ENCODE measurements at places on chromosomes 4 and X.

DNA sequence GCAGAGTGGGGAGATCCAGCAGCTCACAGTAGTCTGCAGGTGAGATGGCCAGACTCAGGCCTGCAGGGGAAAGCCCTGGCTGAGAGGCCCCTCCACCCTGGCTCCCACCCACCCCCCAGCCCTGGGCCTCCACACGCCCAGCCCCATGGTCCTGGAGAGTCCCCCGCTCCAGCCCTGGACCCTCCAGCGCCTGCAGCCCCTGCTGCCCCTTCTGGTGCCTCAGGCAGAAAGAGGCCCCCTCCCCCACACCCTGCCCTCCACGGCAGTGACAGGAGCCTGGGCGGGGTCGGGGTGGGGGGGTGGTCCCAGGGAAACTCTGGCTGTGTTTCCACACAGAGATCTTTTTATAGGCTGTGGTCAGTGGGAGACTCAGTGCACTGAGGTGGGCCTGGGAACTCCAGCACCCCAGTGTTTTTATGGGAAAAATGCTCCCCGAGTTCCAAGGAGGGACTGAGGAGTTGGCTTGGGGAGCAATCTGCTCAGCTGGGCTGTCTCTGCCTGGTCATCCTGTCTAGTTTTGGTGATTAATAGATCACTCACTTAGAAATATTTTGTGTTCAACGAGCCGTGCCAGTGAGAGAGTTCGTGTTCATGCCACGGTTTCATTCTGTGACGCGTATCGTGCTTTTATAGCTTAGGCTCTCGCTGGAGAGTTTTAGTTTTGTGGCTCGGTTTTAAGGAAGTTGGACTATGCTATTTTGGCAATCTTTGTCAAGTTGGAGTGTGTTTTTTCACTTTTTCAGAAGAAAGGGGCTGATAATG lies 53.1 kb upstream of the HGFAC start:
- no peak for DNase-seq

DNA sequence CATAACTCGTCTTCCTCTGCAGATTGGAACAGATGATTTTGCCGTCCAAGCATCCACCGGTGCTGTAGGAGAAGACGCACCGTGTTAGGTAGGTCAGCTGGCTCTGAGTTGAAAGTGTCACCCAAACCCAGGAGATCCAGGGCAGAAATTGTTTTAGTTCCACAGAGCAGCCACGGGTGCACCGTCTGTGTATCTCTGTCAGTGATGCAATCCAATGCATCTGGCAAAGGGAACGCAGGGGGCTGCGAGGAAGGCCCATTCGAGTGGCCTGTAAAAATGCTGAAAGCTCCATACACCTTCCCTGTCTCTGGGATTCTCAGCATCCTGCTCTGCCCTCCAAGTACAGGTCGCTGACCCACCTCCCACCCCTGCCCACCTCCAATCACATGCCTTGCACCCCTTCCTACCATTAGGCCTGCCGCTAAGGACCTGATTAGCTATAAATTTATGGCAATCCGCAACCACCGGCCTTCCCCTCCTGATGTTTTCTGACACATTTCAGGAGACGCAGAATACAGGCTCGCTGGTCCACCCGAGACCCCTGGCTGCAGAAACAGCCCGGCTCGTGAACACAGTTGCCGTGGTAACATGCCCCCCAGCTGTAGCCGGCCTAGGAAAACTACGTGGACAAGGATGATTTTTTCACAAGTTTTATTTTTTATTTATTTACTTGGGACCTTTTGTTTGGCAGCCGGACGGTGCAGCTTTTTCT lies 39.7 kb upstream of the SHOX start:
- DNase-seq = no peak

DNA sequence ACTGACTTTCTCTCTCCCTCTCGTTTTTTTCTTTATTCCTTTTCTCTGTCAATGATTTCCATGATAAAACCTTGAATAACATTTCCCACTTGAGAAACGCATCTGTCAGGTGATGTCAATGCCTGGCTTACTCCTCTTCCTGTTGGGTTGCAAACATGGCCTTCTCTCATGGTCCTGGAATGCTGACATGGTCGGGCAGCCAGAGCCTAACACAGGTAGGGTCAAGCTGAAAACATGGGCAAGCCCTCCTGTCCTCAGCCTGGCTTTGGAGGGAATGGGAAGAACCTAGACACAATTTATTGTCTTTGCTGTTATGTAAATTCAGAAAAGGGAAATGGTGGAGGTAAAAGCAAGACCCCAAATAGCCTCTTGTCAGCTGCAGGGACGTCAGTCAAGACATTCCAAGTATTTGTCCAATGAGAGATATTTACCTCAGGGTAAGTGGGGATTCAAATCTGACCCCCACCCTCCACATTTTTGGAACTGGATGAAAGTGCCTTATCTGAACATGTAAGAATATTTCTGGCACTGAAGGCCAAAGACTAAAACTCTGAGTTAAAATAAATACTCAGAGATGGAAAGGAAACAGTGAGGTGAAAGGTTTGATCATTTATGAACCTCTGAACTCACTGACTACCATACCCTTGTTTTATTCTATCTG lies 473.8 kb downstream of the SPRY1 start:
- no peak for DNase-seq

GRCh38 chrX:75337525-75337924 lies 63.6 kb downstream of the UPRT start:
- no peak for DNase-seq

- DNase-seq = no peak
Observed at GRCh38 chr4:169109035-169109675, 99.1 kb upstream of the CBR4 start.

DNA sequence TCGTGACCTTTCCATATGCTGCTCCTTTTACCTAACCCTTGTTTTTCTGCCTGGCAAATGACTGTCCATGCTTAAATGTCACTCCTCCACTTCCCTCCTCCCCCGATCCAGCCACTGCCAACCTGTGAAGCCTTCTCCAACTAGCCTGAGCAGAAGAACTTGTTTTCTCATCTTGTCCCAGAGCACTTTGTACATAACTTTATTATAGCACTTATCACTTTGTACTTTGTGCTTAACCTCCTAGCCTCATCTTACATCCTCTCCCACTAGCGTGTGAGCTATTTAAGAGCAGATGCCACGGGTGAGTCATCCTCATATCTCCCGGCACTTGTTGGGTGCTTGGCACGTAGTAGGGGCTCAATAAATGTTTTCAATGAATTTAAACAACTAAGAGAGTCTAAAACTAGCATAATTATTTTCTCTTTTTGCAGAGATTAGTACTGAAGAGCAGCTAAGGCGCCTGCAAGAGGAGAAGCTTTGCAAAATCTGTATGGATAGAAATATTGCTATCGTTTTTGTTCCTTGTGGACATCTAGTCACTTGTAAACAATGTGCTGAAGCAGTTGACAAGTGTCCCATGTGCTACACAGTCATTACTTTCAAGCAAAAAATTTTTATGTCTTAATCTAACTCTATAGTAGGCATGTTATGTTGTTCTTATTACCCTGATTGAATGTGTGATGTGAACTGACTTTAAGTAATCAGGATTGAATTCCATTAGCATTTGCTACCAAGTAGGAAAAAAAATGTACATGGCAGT lies 46.9 kb downstream of the XIAP start:
- no peak for DNase-seq

GRCh38 chrX:31931225-31931624 lies 859.4 kb upstream of the FTHL17 start:
- no peak for DNase-seq

GRCh38 chr4:41537292-41537890 lies 566 bp upstream of the LIMCH1 start:
- no peak for DNase-seq

- DNase-seq = no peak
Observed at GRCh38 chrX:50075630-50076339, 125.0 kb downstream of the AKAP4 start.

- DNase-seq = no peak
Observed at GRCh38 chrX:69424910-69425309, 79.2 kb upstream of the NALF2 start.

GRCh38 chrX:48971249-48972219 lies at the start of gene KCND1:
Gene KCND1, minus strand, starts transcription at chrX:48971844. Its CDS starts 1,573 bp downstream, at chrX:48970271.
- no peak for DNase-seq
